ENCODE measurements at places on chromosomes 5 and 9.

DNA sequence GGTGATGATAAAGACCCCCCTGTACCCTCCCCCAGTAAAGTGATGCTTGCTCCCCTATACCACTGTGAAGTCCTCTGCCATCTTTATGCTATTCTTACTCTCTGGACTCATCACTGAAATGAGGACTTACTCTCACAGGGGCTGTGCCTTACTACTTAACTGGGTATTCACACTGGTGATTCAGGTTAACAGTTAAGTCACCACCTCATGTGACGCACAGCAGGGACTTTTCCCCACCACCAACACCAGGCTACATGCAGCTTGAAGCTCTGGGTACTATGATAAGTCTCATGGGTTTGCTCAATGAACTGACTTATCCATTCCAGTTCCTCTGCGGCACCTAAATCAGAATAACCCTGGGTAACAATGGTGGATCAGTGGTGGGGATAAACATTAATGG, 163.7 kb downstream of the ELAVL2 start:
- DNase-seq = peak; percentile 20

GRCh38 chr9:135864447-135865049, 42.8 kb downstream of the CAMSAP1 start:
- DNase-seq = peak; percentile 48

GRCh38 chr5:79731775-79732174, 42.1 kb downstream of the CMYA5 start:
- DNase-seq = no peak

- peak; percentile 2 for DNase-seq
Measured at GRCh38 chr9:128551657-128552152, 682 bp upstream of the SPTAN1 start.

GRCh38 chr9:21381448-21382339, 3.5 kb downstream of the IFNA2 start:
- DNase-seq = peak; percentile 11

DNA sequence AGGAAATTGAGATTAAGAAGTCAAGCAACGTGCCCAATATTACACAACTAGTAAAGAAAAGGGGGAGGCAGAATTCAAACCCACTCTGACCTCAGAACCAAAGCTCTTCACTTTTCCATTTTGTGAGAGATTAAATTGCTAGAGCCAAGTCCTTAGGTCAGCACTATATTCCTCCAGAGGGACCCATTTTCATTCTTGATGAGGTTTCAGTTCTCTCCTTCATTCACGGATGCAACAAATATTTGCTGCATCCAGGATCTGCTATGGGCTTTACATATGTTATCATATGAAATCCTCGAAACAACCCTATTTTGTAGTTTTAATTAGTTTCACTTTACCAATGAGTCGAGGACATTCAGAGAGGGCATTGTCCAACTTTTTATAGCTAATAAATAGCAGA, 239.2 kb downstream of the EFNA5 start:
- DNase-seq = no peak

DNA sequence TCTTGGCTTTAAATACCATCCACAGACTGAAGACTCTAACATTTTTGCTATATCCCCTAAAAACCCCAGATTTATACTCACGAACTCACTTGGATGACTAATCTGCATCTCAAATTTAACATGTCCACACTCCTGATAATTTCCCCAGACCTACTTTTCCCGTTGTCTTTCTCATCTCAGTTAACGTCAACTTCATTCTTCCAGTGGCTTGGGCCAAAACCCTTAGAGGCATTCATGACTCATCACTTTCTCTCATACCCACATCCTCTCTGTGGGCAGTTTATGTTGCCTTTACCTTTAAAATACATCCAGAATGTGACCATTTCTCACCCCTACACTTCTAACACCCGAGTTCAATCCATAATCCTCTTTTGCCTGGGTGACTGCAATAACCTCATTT, 96.7 kb downstream of the EDIL3 start:
- peak; percentile 52 for DNase-seq

GRCh38 chr9:26210338-26210851, 532.2 kb upstream of the TUSC1 start:
- DNase-seq = peak; percentile 13

DNA sequence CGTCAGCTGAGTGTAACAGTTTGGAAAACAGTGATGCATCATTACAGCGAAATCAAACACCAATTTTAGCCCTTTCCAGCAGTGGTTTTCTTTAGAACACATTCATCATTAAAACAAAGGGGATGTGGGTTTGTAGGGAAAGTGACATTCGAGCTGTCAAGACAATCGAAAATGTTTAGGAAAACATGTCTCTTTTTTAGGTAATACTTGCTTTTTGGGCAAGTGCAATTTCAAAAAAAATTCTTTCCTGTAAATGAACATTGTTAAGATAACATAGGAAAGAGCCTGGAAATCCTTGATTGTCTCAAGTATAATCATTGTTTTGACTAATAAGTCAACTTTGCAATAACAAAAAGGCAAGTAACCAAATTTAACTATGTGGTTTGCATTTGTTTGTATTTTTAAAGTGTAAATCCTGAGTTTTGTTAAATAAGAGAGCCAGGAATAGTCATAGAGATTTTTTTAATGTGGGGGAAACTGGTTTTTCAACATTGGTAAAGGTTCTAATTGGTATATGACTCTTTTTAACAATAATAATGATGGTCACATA, 182.5 kb downstream of the TTLL11 start:
- no peak for DNase-seq

DNA sequence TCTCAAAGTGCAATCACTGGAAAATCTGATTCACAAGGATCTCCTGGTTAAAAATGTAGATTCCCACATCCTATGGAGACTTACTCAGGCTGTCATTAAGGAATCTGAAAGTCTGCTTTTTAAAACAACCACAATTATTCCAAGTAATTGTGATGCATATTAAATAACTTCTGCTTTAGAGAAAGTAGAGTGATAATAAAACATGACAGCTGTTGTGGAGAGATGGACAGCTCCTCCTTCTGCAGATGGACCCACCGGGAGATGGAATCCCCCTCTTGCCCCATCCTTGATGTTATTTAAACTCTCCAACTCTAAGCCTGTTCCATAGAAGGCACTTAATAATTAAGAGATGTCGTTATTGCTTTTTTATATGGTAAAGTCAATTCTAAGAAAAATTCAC, 802.2 kb downstream of the CDH12 start:
- DNase-seq = no peak

DNA sequence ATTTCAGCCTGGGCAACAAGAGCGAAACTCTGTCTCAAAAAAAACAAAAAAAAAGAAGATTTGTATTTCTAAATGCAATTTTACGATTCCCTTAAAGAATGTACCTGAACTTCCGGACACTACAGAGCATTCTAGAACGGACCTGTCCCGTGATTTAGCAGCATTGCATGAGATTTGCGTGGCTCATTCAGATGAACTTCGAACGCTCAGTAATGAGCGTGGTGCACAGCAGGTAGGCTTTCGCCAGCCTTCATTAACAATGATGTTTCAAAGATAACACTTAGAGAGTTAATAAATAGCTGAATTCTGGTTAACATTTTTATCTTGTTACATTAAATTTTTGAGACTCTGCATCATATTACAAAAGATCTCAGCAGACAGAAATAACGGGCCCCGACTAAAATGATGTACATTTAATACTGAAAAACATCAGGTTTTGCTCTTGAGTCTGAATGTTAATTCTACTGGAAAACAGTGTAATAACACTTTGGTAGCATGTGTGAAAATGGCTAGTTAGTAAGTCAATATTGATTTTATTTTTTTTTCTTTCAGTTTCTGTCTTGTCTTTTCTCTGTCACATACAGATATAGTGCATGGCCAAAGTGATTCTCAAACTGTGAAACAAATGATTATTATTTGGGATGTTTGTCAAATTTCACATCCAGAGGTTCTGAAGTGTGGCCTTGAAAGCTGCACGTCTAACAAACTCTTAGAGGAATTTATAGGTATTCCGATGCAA, 23.3 kb downstream of the CCNH start:
- no peak for DNase-seq

DNA sequence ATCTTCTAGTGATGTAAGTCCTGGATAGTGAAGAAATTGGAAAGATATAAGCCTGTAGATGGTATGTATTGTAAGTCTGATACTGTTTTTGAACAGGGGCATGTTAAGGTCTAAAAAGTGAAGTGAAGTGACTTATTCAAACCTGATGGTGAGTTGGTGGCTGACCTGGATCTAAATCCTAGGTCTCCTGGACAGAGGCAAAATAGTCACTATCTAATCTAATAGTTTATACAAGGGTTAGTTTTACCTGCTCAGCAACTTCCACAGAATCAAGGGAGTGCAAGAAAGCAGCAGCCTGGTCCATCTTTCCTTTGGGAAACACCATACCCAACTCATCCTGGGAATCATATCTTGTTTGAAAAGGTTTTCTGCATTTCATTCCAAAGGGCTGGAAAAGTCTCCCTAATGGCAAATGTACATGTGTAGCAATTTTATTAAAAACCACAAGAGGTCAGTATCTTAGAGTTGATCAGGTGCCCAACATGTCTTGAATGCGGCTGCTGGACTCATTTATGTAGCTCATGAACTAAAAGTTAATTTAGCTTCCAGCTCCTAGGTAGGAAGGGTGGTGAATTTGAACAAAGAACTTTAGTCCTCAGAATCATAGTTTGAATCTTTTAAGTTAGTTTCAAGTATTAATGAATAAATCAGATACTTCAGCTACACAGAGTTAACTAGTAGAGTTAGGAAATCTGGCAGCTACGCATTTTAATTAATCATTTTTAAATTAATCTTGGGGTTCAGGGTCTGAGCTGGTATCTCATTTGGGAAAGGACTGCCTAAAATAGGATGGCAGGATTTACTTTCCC, 26.0 kb downstream of the SKP2 start:
- peak; percentile 57 for DNase-seq

GRCh38 chr9:13078164-13078563, 201.3 kb downstream of the MPDZ start:
- no peak for DNase-seq

All from kidney tubule cell (primary cell).